ENCODE measurements at places on chromosomes 6 and 20.

DNA sequence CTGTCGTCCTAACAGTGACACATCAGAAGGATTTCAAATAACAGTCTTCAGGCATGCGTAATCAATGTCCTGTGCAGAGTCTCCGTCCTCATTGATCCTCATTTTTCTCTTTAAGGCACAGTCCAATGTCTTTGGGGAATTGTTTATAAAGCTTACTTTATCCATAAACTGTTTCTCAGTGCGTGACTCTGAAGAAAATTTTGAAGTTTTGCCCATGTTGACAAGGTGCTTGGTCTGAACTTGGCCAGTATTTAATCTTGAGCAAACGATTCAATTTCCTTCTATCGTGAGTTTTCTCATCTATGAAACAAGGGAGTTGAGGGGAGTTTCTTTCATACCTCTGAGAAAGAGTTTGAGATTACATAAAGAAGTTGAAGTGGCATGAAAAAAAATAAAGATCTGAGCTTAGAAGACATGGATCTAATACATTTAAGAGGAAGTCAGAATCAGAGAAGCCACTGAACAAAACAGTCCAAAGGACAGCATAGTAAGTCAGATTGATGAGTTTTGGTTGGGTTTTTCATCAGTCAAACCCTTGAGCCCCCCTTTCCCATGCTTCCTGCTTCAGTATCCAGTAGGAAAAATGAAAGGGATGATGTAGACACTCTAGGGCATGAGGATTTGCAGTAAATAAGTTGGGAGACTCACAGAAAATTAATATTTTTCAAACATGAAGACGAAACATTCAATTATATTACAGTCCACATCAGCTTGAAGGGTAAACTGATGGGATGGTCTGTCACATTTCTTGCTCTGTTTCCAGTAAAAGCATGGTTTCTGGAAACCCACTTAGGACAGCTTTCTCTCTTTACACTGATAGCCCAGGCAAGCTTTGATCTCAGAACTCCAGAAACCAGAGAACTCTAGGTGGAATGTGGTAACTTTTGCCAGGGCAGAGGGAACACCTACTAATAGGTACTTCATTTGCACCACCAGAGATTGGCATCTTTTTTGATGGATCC is 8.1 kb downstream of the EDN1 start:
- no peak for DNase-seq

- DNase-seq: no peak
These were observed 122.8 kb upstream of the DST start for GRCh38 chr6:56765494-56765893.

GRCh38 chr6:113596387-113597230 is 260.5 kb upstream of the MARCKS start:
- DNase-seq: no peak

DNA sequence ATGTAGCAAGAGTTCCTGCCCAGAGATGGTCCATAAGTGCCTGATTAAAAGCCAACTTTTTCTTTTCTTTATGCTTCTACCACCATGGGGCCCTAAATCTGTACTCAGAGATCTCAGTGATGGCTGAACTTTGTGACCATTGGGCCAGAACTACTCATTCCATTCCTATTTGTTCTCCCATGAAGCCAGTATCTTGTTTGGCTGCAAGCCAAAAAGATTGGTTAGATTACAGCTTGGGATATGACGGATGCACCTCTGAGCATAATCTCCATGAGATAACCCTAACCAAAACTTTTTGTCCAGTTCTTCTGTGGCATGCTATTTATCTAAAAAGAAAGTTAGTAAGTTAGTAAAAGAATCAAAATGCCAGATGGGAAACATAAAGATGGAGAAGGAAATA is 72.2 kb downstream of the PLCB4 start:
- no peak for DNase-seq

DNA sequence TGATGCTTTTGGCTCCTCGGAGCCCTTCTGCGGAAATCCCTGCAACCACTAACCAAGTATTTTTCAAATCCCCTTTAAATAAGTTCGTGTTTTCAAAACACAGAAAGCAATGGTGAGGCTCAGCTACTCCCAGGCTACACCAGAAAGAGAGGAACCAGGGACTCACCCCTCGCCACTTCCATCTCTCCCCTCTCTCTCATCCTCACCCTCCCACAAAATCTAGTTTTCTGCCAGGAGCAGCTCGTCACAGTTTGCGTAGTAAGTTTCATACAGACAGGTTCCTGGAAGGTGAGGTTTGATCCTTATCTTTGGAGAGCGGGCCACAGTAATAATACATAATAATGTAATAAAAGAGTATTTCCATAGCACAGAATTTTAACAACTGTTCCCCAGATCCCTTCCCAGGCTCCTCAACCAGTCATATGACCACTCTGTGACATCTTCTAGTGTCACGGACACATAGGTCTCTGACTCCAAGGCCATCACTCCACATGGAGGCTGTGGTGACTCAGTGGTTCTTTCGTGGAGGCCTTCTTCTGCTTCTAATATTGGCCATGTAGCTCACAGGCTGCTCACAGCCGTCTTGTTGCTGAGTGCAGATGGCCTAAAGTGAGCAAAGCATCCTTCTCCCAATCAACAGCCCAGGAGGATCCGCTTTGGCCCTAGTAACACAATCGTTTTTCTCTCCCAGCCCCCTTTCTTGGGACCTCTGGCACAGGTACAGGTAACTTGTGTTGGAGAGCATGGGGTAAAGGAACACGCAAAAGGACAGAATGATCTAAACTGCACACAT is 295.7 kb downstream of the CDC5L start:
- no peak for DNase-seq

- DNase-seq: no peak
These were observed 36.0 kb upstream of the GRM4 start for GRCh38 chr6:34181908-34182307.

DNA sequence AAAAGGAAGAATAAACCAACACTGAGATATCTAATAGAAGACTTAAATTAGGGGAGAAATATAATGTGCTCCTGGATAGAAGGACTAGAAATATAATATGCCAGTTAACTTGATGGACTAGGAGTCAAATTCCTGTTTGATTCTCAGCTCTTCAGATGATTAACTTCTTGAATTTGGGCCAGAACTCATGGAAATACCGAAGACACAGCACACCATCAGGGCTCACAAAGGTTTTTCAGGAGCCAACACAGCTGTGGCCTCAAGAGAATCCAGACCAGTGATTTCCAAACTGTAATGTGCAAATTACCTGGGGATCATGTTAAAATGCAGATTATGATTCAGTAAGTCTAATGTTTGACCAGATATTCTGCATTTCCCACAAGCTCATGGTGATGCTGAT is 33.8 kb upstream of the LRRC1 start:
- DNase-seq: no peak

GRCh38 chr20:25247000-25247517 is 826 bp upstream of the PYGB start:
- peak; percentile 13 for DNase-seq

DNA sequence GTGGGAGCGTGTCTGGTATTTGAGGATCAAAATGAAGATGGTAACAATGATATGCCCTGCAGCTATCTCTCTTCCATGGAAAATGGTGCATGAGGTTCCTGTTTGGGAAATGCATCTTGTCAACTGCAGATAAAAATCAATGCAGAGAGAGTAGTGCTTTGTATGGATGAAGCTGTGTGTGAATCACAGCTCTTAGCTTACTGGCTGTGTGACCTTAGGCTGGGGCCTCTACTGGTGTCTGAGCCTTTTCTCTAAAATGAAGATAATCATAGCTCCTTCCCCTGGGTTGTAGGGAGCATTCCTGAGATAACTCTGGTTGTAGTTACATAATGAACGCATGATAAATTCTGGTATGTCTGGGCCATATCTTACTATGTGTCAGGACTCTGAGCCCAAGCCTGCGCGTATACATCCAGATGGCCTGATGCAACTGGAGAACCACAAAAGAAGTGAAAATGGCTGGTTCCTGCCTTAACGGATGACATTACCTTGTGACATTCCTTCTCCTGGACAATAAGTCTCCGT is 19.6 kb downstream of the ANGPT4 start:
- DNase-seq: no peak

DNA sequence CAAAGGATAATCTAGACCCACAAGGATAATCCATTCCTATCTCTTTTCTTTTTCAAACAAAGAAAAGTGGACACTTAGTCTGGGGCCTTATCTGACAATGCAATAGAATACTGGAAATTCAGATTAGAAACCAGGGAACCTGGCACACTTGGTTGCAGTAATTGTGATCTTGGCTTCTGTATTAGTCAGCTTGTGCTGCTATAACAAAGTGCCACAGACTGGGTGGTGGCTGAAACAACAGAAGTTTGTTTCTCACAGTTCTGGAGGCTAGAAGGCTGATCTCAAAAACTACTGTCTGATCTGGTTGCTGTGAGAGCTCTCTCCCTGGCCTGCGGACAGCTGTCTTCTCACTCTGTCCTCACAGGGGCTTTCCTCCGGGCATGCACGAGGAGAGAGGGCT is 49.4 kb downstream of the SNRNP48 start:
- no peak for DNase-seq

DNA sequence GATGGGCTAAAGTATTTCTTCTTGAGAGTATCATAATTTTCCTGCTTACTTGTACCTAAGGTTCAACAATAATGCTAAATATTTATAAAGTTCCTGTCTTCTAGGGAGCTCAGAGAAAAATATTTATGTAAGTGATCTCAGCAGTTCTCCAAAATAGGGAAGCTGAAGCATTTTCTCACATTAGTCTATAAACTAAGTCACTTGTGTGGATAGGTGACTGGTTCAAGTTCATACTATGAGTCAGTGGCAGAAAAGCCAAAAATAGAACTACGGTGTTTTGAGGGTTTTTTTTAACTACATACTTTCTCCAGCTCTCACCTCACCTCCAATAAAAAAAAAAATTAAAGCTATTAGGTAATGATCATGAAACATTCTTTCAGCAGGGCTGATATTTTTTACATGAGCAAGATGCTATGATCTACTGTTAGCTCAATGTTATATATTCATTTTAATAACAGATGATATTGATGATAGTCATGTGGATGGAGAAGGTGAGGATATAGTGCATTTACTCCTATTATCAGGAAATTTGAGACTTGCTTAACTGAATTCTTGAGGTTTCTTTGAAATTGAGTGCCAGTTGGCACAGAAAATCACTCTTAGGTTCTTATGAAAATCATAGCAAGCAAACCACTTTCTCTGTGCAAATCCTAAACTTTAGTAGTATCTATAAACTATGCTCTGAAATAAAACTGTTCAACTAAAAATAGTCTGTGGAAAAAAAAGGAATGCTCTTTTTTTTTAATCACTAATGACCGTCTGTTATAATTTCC is 4.1 kb upstream of the MOXD1 start:
- DNase-seq: no peak

DNA sequence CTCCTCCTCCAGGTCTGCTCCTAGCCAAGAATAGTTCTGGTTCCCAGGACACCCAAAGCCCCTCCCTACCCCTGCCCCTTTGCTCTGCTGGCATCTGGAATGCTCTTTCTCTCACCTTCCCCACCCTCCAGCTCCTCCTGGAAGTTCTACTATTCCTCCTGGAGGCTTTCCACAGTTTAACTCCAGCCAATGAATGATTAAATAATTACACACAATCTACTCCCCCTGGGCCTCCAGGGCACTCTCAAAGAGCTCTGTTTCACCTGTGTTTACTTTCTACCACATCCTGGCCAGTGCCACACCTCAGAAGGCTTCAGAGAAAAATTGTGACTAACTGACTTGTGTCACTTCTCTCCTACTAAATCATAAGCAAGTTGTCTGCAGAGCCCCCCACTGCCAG is 36.2 kb downstream of the GCM1 start:
- DNase-seq: no peak

DNA sequence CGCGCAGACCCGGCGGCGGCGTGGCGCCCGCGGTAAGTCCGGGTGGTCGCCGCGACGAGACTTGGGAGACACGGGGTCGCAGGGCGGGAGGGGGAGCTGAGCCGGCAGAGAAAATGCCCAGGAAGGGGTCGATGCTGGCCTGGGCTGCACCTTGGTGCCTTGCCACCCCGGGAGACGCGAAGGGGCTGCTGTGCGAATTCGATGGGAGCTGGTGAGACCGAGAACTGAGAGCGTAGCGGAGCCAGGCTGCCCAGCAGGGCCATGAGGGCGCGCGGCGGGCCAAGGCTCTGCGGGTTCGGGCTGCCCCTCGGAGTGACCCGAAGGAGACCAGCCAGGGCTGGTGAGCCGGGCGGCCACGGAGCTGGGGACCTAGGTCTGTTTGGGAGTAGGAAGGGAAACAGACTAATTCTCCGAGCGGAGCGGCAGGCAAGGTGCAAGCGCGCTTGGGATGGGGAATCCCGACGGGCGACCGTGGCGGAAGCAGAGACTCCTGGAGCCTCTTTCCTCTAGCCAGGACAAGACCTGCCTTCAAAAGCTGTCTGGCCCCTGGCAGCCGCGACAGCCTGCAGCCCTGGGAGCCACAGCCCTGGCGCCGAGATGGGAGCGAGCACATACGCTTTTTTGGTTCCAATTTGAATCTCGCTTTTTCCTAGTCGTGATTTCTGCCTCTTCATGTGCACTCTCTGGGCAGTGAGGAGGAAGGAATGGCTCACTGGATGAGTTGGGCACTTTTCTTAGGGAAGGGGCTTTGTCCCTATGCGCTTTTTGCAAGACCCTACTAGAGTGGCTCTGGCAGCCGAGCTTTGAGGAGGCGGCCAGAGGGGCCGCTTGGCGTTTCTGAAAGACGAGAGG is 691 bp downstream of the SYNDIG1 start:
- no peak for DNase-seq

GRCh38 chr6:62035952-62036351 is 250.1 kb downstream of the KHDRBS2 start:
- no peak for DNase-seq

DNA sequence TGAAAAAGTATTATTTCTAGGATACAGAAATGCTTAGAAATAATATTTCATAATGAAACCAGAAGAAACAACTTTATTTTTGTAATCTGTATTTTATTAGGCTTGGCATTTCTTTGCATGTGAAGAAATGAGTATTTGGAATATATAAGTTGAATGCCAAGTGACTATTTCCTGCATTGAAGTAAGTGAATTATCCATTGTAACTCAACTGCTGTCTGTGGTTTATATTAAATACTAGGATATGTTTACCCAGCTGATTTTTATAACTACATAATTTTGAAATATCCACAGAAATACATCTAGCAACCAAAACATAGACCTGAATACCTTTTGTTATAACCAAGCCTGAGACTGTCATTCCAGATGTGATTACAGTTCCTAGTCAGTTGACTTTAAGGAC is 207.6 kb downstream of the THBS2 start:
- DNase-seq: no peak

DNA sequence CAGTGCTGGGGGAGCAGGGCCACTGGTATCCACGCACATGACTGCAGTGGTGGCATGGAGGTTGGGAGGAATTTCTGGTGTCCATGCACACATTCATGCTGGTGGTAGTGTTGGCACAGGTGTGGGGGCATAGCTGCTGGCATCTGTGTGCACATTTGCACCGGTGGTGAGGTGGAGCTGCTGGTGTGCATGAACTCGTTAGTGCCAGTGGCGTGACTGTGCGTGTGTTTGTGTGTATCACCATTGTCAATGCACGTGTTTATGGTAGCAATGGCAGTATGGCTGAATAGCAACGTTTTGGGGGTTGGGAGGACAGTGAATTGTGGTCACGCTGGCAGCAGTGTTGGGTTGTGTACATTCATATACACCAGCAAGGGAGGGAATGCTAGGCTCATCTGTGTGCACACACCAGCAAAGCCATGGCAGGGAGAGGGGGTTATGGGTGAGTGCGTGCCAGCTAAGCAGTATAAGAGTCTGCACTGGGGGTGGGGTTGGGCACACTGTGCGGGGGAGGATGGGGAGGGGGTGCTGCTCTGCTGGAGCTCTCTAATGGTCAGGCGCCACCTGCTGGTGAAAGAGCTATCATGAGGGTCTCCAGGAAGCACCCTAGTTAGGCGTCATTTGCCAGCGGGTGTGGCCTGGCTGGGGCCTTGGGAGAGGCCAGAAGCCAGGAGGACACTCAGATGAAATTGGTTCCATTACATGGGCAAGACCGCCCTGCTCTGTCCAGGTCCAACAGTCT is 626.1 kb upstream of the ID4 start:
- DNase-seq: peak; percentile 1

- no peak for DNase-seq
These were observed 9.6 kb upstream of the HSF2 start for GRCh38 chr6:122389704-122390372.

All from stimulated activated CD4-positive, alpha-beta T cell treated with anti-CD3 and anti-CD28 coated beads, TNF-alpha, amount 100 ng/mL, for 24 hours (primary cell).